Central memory CD8-positive, alpha-beta T cell (primary cell): ENCODE measurements at places on chromosomes 3 and 15.

DNA sequence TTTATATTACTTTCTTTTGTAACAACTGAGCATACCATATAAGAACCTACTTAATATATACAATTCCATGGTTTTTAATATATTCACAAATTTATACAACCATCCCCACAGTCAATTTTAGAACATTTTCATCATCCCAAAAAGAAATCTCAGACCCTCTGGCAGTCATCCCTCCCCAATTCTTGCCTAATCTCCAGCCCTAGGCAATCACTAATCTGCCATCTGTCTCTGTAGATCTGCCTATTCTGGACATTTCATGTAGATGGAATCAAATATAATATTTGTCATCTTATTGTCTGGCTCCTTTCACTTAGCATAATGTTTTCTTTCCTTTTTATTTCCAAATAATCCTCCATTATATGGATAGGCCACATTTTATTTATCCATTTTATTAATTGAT lies 92.5 kb downstream of the LARS2 start:
- no peak overlapping the region for H3K27ac ChIP-seq
- peaks cover 17% of the 10 kb centered on the region for H3K36me3 ChIP-seq
- DNase-seq, result no peak
- H3K27me3 ChIP-seq, result no peaks in the 10 kb centered on the region
- no peaks in the 10 kb centered on the region for H3K4me1 ChIP-seq

DNA sequence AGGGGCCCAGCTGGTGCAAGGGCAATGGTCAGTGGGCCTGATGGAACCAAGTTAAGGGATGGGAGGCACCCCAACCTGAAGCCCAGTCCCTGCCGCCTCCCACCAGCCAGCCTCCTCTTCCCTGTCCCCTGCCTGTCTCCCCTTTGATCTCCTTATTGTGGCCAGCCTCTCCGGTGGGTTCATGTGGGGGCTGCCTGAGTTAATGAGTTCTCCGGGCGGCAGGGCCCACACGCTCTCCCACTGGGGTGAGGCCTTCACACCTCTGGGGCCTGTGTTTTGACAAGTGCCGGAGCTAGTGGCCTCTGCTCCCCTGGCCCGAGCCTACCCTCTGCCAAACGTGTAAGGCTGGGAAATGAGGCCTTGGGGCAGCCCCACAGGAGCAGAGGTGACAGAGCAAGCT lies 7.2 kb upstream of the MESP1 start:
- no peak for DNase-seq
- no peaks in the 10 kb centered on the region for H3K4me1 ChIP-seq
- H3K36me3 ChIP-seq, result no peaks in the 10 kb centered on the region
- H3K27me3 ChIP-seq, result peaks cover 34% of the 10 kb centered on the region
- H3K4me3 ChIP-seq, result no peak overlapping the region

DNA sequence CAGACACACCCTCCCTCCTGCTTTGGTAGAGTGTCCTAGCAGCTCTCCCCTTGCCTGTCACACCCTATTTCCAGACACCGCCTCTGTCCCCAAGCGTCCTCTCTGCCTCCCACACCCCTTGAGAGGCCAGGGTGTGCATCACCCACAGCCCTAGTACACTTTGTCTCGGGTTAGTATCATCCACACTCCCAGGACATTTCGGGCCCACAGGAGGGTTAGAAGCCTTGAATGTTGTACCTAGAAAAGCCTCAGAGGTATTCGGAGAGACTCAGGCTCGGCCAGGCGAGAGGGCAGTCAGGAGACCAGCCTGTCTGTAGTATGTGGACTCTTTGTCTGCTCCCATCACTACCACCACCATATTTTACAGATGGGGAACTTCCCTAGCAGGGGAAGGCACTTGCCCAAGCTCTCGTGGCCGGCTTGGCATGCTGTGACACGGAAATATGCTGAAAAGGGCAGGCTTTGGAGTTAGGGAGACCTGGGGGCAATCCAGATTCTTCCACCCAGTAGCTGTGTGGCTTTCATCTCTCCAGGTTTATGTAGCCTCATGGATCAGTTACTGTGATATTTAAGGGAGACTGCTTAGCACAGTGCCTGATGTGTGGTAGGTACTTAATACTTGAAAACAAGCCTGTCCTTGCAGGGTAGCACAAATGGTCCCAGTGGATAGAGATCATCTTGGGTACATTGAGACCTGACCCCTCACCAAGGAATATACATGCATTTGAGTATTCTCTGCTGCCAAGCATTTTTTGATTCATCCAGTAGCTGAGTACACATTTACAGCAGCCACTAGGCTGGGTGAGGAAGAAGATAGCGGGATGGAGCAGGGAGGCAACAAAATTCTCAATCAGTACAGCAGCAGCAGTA lies 1.4 kb downstream of the TMEM43 start:
- H3K27ac ChIP-seq, result peak overlapping the region; percentile 99
- H3K36me3 ChIP-seq, result peaks cover 54% of the 10 kb centered on the region
- DNase-seq, result no peak
- H3K4me1 ChIP-seq, result peaks cover 70% of the 10 kb centered on the region
- no peaks in the 10 kb centered on the region for H3K27me3 ChIP-seq

GRCh38 chr3:4674216-4674615 lies 181.1 kb downstream of the ITPR1 start:
- H3K36me3 ChIP-seq, result peaks cover 46% of the 10 kb centered on the region
- DNase-seq, result no peak
- no peaks in the 10 kb centered on the region for H3K27me3 ChIP-seq
- H3K27ac ChIP-seq, result no peak overlapping the region
- H3K4me3 ChIP-seq, result no peak overlapping the region
- no peaks in the 10 kb centered on the region for H3K4me1 ChIP-seq

GRCh38 chr3:164781755-164782154 lies 296.5 kb downstream of the SI start:
- H3K36me3 ChIP-seq, result no peaks in the 10 kb centered on the region
- no peak for DNase-seq
- no peaks in the 10 kb centered on the region for H3K4me1 ChIP-seq
- no peaks in the 10 kb centered on the region for H3K27me3 ChIP-seq
- H3K4me3 ChIP-seq, result no peak overlapping the region

DNA sequence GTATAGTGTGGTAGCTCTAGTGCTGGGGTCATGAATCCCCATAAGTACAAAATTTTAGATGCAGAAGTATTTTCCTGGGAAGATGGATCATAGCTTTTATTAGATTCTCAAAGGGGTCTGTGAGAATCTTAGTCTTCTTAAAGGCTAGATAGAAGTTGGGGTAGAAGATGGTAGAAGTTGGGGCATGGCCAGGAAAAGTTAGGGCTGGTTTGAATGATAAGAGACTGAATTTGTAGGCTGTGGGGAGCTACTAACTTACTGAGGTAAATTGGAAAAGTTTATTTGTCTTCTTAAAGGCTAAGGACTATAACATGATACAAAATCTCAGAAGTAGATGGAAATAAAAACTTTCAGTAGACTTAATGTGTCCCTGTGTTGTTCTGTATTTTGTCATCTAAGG lies 1.6 kb upstream of the UBE2Q2 start:
- peaks cover 9% of the 10 kb centered on the region for H3K36me3 ChIP-seq

DNA sequence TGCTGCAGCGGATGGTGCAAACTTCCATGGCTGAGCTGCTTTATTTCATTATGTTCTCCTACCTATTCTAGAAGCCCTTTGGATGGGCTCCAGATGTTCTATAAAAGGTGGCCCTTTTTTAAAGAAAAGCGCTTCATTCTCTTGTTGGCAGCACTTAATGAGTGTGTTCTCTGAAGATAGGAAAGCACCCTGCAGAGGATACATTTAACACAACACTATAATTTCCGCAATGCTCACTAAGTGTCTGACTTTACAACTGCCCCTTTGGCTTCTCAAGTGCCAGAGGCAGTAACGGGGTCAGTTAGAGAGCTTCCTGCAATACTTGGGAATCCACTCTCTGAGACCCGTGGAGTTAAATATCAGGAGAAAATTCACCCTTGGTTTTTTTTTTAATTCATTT lies 88.1 kb downstream of the MDFIC2 start:
- no peak overlapping the region for H3K27ac ChIP-seq
- H3K4me3 ChIP-seq, result no peak overlapping the region
- no peaks in the 10 kb centered on the region for H3K27me3 ChIP-seq
- H3K4me1 ChIP-seq, result no peaks in the 10 kb centered on the region
- DNase-seq, result no peak

GRCh38 chr3:188279502-188280335 lies 125.8 kb downstream of the LPP start:
- H3K27me3 ChIP-seq, result no peaks in the 10 kb centered on the region
- peaks cover 46% of the 10 kb centered on the region for H3K4me1 ChIP-seq
- DNase-seq, result no peak
- H3K36me3 ChIP-seq, result no peaks in the 10 kb centered on the region
- H3K4me3 ChIP-seq, result no peak overlapping the region

- H3K36me3 ChIP-seq, result peaks cover 1% of the 10 kb centered on the region
- H3K4me3 ChIP-seq, result no peak overlapping the region
- H3K27ac ChIP-seq, result no peak overlapping the region
- no peaks in the 10 kb centered on the region for H3K27me3 ChIP-seq
- no peaks in the 10 kb centered on the region for H3K4me1 ChIP-seq
These were observed 260.5 kb downstream of the SCAPER start for GRCh38 chr15:76644646-76645045.

DNA sequence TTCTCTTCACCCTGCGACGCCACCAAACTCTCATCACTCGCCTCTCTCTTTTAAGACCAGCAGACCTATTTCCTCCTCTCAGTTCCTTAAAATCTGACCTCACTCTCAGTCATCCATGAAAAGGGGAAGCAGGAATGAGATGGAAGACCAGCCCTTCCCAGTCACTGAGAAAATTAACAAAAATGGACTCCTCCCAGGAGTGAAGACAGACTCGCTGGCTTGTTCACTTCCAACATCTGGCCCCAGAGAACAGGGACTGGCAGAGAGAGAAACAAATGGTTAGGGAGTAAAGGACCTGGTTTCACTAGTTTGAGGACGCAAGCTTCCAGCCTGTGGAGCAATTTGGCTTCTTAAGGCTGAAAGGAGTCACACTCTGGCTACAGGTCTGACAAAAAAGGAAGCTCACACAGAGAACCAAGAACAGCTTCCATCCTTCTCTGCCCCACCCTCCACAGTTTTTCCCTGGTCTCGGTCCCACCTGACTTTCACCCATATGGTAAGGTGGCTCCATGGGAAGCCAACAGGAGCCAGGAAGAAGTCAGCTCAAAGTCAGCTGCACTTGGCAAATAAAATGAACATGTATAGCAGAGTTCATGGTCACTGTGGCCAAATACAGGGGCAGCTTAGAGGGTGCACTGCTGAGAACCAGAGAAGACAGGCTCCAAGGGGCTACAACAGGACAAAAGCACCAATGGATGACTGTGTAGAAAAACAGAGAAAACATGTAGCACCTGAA lies 57.2 kb downstream of the ITGB5 start:
- no peak overlapping the region for H3K4me3 ChIP-seq
- no peaks in the 10 kb centered on the region for H3K36me3 ChIP-seq

DNA sequence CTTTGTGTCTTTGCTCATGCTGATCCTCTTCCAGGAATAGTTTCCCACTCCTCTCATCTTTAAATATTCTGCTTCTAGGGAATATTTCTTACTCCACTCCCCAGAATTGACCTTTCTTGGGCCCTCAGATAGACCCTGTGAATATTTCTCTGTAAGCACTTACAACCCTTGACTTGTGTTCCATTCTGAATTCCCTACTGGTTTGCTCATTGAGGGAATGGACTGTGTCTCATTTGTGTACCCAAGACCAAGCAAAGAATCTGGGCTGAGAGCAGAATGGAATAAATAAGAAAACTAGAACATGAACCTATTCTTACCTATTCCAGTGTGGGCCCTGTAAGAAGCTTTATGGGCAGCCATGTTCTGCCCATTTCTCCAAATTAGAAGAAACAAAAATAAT lies 72.7 kb upstream of the TSPAN3 start:
- no peak overlapping the region for H3K27ac ChIP-seq
- no peak for DNase-seq
- peaks cover 2% of the 10 kb centered on the region for H3K36me3 ChIP-seq

DNA sequence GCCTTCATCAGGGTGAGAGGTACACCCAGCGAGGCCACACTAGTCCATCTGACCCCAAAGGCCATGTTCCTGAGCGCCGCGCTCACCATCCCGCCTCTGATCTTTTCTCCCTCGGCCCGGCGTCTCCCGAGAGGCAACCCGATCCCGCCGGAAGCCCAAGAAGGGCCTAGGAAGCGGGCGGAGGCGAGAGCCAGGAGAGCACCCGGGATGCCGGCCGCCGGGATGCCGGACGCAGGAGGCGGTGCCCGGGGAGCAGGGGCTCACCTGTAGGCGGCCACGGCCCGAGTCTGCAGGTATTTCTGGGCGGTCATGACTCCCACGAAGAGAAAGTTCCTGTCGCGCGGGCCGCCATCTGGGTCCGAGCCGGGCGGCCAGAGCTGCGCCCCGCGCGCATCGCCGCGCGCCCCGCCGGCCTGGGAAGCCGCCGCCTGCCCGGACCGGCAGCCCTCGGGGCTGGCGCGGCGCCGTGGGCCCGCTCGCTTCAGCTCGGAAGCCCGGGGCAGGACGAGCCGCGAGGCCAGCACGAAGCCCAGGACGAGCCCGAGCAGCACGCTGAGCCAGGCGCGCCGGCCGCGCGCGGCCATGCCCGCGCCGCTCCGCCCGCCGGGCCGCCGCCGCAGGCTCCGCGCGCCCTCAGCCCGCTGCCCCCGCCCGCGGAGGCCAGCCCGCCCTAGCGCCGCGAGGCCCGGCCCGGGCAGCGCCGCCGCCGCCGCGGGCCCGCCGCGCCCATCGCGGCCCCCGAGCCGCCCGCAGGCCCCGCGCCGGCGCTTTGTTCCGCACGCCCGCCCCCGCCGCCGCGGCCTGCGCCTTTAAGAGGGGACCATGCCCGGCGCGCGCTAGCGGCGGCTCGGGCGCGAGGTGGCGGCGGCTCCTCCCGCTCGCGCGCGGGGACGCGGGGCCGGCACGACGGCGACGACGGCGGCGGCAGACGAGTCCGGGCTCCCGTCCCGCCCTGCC lies 697 bp downstream of the CHSY1 start:
- no peak for DNase-seq
- H3K27ac ChIP-seq, result peak overlapping the region; percentile 80
- peak overlapping the region; percentile 97 for H3K4me3 ChIP-seq
- peaks cover 46% of the 10 kb centered on the region for H3K4me1 ChIP-seq

DNA sequence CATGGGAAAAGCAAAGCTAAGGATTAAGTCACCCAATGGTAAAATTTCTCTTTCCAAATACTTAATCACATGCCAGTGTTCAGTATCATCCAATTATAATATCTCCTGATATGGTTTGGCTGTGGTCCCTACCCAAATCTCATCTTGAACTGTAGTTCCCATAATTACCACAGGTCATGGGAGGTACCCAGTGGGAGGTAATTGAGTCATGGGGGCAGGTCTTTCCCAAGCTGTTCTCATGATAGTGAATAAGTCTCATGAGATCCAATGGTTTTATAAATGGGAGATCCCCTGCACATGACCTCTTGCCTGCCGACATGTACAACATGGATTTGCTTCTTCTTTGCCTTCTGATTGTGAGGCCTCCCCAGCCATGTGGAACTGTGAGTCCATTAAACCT lies 26.1 kb upstream of the NMB start:
- peaks cover 10% of the 10 kb centered on the region for H3K4me1 ChIP-seq
- H3K36me3 ChIP-seq, result peaks cover 33% of the 10 kb centered on the region
- no peak for DNase-seq
- H3K27me3 ChIP-seq, result no peaks in the 10 kb centered on the region
- no peak overlapping the region for H3K27ac ChIP-seq
- no peak overlapping the region for H3K4me3 ChIP-seq

- no peaks in the 10 kb centered on the region for H3K4me1 ChIP-seq
- peaks cover 8% of the 10 kb centered on the region for H3K36me3 ChIP-seq
- no peaks in the 10 kb centered on the region for H3K27me3 ChIP-seq
- DNase-seq, result no peak
These were observed 41.6 kb downstream of the ABCC5 start for GRCh38 chr3:183975981-183976662.
